T47D (cell line): ENCODE measurements at places on chromosomes 6 and 20.

- no peak for DNase-seq
These were observed 64.5 kb downstream of the CDC5L start for GRCh38 chr6:44451803-44452695.

DNA sequence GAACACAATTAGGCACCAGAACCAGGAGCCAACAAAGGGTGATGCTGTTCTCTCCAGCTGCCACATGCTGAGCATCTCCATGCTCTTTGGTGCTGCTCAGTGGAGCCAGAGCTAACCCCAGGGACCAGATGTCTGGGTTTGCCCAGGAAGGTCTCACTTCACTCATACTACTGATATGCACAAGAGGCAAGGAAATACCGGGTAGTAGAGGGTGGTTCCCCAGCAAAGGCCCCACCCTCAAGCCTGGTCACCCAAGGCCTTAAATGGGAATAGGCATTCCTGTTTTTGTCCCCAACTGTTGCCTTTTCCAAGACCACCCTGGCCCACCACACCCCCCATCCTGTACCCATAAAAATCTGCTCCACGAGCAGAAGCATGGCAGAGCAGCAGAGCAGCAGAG, 204.5 kb upstream of the TAB2 start:
- DNase-seq, result no peak

- peak; percentile 76 for DNase-seq
These were observed 155.8 kb downstream of the MBOAT1 start for GRCh38 chr6:20056350-20056992.

GRCh38 chr6:73514746-73515110, 6.1 kb downstream of the EEF1A1 start:
- DNase-seq, result peak; percentile 22

DNA sequence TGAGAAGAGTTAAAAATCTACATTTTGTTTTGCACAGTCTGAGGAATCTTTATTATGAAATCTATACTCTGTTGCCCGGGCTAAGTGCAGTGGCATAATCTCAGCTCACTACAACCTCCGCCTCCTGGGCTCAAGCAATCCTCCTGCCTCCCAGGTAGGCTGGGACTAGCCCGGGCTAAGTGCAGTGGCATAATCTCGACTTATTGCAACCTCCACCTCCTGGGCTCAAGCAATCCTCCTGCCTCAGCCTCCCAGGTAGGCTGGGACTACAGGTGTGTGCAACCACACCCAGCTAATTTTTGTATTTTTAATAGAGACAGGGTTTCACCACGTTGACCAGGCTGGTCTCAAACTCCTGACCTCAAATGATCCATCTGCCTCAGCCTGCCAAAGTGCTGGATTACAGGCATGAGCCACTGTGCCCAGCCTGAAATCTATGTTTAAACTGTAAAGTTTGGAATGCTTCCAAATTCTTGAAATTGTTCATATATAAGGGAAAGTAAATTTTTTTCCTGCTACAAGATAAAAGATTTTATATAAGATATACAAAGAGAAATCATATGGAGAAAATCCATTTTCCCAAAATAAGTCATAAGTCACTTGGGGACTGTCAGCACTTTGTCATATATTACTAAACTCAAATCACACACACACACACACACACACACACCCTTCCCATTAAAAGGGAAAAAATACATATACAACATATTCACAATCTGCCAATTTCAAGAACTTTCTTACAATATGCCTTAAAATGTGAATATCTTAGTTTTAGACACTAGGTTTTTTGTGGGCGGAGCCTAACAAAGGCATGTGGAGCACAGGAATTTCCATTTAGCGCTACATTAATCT, 19.4 kb downstream of the PTPRK start:
- no peak for DNase-seq

GRCh38 chr6:9496837-9497236, 918.0 kb downstream of the TFAP2A start:
- DNase-seq, result no peak

DNA sequence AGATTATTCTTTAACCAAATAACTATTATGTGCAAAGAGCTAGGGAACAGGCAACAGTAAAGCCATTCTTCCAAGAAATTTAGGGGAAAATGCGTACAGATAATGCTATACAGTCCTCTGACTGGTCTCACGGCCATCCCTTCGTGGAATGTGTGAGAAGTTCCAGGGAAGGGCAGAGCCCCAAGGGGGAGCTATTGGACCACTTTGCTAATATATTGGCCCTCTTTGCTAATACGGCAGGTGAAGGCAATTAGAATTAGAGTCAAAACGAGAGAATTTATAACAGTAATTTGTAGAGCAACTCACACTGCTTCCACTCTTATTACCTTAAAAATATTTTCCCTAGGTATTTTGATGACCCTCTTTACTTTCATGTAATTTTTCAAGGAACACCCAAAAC, 140.4 kb downstream of the IMPG1 start:
- DNase-seq, result no peak

DNA sequence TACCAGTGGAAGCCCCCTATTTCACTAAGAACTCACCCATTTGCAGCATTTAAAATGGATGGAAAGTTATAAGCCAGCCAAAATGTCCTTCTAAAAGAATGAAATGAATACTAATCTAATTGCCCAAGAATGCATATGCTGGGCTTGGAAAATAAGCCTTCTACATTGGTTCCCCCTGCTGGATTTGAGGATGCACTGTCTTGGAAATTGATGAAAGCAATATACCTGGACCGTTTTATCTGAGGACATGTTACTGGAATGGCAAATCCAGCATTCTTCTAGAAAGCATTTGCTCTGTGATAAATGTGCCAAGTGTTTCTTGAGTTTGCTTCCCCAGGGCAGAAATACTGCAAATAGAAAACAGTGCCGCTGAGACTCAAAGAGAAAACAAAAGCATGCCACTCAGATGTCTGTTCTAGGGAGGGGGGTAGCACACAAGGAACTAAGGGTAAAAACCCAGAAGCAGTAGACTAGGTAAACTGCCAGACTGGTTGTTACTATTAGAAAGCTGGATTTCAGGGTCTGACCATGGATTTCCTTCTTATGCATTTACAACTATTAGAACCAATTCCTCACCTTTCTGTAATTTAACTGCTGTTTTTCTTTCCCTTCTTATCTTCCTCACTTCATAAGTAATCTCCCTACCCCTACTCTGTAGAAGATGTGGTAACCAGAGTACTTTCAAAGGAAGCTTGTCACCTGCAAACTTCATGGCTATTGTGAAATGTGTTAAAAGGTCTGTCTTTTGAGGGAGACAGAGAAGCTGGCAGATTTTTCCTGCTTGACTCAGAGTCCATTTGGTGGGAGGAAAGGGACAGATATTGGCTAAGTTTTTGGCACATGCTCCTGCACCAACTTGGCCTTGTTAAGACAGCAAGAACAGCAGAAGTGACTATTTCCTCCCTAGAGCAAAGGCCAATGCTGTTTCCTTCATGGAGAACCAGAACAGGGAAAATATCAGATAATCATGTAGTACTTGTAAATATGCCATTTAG, 642.6 kb downstream of the KIF16B start:
- peak; percentile 65 for DNase-seq

DNA sequence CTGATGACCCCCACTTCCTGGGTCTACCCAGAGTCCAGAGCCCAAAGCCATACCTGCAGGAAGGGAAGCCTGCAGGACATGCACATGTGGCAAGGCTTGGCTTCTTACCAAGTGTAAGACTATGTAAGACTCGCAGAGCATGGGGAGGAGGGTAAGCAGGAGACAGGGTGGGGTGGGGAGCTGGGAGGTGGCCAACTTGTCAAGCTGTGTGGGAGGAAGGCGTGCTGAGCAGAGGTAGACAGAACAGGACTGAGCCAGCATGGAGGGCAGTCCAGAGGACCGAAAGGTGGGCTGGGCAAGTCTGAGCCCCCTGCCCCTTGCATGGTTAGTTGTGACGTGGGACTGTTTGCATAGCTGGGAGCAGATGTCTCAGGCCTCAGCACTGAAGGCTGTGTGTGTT, 53.4 kb upstream of the RNF24 start:
- no peak for DNase-seq

DNA sequence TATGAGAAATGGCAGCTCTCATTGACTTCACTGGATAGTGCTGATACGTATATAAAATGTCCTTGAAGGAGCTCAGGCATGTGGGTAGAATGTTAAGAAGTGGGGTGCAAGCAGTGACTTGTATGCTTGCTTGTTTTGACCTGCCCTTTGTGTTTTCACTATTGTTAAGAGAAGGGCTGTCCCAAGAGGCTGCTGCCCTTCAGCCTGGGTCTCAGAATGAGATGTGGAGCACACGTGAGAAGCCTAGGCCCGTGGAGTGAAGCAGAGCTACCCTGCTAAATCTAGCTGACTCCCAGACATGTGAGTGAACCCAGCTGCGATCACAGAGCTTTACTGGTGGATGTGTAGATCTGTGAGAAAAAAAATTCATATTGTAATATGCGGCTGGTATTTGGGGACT, 305.3 kb upstream of the RGS17 start:
- DNase-seq, result no peak

DNA sequence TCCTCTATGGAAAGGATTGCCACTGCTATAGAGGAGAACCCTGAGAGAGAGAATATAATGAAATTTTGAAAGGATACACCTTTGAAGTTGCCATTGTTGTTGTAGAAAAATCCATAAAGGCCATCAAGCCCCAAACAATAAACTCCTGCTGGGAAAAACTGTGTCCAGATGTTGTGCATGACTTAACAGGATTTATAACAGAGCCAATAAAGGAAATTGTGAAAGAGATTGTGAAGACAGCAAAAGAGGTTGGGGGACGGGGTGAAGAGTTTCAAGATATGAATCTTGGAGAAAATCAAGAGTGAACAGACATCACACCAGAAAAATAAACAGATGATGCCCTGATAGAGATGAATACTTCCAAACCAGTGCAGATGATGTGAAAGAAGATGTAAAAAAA, 396.4 kb downstream of the BCKDHB start:
- DNase-seq, result no peak

DNA sequence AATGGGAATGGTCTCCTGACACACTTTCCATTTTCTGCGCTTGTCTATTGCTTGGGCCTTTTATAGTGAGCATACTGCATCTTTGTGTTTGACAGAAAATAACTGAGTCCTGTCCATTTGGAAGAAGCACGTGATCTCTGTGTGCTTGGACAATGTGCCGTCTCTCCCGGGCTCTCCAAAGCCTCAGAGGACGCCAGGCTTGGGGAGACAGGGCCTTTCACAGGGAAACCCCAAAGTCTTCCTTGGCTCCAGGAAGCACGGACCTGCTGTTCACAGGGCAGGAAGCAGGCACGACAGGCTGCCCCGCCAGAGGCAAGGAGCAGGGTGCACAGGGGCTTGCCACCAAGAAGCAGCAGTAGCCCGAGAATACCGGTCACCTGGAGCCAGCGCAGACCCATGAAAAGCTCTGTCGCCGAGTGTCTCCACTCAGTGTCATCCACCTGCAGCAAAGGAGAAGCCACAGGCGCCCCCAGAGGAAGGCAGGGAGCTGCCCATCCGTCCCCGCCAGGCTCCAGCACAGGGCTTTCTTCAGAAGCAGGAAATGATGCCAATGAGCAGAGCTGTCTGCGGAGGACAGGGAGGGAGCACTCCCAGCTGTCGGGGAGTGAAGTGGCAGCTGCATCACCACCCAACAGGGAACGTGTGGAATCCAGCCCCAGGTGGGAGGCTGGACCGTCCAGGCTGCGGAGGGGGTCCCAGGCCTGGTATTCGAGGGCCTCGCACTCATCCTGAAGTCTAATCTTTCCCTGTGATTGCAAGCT, 135.1 kb downstream of the AGPAT4 start:
- DNase-seq, result no peak

DNA sequence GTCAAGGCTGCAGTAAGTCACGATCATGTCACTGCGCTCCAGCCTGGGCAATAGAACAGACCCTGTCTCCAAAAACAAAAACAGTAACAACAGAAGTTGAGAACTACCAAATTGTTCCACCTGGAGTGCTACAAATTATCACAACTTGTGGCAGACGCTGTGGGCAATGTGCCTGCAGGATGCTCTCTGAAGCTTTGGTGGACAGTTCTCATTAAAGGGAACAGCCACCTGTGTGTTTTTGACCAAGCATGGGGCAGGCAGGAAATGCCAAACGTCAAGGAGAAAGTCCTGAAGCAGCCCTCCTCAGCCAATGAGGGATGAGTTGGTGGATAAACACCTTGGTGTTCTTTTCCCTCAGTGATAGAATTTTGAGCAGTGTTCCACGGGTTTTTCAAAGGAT, 15.8 kb downstream of the COX4I2 start:
- DNase-seq, result no peak

GRCh38 chr20:19940988-19941460, 76.1 kb upstream of the NAA20 start:
- no peak for DNase-seq

GRCh38 chr6:116945809-116946208, 68.8 kb downstream of the RFX6 start:
- DNase-seq, result no peak

DNA sequence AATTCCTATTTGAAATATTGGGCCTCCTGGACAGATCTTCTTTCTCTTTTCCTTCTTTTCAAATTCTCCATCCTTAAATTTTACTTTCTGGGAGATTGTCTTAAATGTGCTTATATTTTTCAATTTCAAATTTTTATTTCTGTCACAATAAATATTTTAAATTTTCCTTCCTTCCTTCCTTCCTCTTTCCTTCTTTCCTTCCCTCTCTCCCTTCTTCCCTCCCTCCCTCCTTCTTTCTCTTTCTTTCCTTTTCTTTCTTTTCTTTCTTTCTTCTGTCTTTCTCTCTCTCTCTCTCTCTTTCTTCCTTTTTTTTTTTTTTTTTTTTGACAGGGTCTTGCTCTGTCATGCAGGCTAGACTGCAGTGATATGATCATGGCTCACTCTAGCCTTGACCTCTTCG, 16.7 kb upstream of the PNRC1 start:
- no peak for DNase-seq

- DNase-seq, result peak; percentile 45
These were observed 33.1 kb upstream of the LCA5 start for GRCh38 chr6:79570129-79571029.

DNA sequence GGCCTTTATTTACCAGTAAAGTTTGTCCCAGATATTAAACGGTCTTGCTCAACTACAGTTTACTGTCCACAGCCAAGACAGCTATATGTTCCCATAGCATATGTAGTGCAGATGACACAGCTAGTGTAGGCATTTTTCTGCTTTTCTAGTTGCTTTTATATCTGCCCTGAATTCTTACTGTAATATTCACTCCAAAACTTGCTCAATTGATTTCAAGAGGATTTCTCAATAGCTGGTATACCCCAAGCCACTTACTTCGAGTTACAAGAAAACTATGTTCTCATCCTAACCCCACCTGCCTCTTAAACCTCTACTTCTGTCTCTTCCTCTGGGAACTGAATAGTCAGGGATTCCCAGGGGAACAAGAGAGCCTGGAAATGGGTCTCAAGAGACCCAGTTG, 18.9 kb upstream of the ROS1 start:
- no peak for DNase-seq

DNA sequence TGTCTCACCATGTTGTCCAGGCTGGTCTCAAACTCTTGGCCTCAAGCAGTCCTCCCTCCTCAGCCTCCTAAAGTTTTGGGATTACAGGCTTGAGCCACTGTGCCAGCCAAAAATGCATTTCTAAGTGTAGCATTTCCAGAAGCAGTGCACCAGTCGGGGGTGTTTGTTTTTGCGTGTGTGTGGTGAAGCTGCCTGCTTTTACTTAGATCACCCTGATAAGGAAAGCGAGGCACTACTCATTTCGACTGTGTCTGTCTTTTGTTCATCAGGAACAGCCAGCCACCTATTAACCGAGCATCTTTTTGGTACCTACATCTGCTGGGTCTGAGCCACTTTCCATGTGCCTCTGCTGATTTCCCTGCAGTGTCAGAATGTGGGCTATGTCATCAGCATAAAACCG, 18.7 kb downstream of the SIRT5 start:
- no peak for DNase-seq
